ENCODE measurements at places on chromosomes 3 and 15. TPM values are rescaled to one million over a fixed set of nuclear protein-coding genes. Genes with fewer than 3 reads are reported as not detected.

- no peak for DNase-seq
Observed at GRCh38 chr3:150329408-150329807, 78.7 kb upstream of the TSC22D2 start.

- DNase-seq = peak; percentile 79
Observed at GRCh38 chr3:73813291-73813690, 188.6 kb upstream of the PDZRN3 start.

DNA sequence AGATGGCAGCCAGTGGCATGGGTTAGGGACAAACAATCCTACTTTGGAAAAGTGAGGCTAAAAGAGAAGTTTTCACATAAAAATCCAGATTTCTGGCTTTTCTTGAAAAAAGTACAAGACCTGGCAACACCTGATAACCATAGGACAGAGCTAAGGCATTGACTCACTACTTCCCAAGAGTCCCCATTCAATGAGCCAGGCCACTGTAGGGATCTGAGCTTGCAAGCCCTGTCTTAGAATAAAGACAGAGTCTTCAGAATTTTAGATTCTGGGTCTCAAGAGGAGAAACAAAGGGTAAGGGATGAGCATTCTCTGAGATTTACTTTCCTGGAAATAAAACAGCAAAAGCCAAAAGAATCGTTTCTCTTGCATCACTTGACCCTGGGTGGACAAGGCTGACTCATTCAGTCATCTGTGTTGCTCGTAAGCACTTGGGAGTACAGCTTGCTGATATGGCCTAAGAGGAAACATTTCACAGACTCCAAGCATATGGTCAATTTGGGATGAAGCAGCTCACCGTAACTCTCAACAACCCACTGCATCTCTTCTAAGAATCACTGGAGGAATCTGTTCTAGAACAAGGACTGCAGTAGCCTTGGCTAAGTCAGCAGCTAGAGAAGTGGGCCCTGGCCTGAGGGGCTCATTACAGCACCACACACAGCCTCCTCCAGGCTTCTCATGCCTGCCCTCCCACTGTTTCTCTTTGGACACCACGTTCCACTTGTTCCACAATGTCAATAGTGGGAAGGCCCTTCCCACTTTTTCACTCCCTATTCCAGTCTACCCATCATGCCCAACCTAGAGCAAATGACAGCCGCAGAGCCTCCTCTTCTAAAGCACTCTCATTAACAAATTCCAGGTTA, 86.2 kb downstream of the RFTN1 start:
- DNase-seq = peak; percentile 28

DNA sequence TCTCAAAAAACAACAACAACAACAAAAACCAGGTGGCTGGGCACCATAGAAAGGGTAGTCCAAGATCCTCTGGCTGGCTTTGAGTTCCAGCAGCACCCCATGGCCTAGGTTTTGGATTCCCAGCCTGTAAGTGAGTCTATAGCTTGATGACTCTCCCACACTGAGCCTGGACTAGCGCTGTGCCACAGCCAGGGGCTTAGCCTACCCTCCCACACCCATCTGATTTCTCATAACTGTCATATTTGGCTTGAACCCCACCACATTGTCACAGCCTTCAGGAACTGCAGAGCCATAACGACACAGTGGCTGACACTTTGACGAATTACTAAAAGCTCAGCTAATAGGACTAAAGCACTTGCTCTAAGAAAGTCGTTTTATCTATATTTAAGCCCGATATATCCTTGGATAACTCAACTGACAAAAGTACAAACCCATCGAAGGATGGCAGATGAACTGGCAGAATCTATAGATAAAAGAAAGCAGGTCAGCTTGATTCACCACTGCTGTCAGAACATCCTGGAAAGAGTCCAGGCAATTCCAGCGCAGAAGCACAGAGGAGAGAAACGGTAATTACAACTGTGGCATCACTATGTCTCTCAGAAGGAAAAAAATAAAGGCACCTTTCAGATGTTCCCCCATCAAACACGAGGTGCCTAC, 62.1 kb downstream of the HOMER2 start:
- no peak for DNase-seq

GRCh38 chr15:96331945-96332636, 1.6 kb downstream of the NR2F2 start:
- DNase-seq = peak; percentile 54

DNA sequence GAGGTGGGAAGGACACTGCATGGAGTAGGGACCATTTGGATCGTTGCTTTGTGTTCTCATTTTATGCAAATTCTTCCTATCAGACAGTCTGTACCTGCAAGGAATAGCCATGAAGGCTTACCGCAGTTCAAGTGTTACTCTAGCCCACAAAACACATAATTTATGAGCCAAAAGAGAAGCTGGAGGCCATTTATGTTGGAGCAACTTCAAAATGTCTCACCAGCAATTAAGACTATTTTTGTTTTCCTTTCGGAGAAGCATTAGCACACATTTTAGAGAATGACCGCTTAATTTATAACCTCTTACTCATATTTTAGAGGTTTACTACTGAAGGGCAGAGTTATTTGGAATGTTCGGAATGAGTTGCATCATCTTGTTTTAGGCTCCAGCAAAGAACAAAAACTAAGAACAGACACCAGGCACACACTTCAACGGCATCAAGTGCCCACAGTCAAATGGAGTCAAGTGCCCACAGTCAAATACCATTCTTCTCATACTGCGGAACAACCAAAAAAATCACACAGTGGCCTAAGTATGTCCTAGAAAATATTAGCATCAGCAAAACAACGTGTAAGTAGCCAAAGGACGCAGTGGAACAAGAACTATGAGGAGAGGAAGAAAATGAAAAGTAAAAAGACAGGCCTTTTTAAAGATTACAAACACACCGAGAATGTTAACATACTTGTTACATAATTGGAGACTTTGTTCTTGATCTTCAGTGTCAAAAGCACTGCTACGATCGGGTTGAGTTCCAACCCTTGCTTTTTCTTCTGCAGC, 17.5 kb upstream of the GOLGA8J start:
- DNase-seq = no peak

- DNase-seq = peak; percentile 77
Observed at GRCh38 chr15:65323071-65323511, 18.6 kb downstream of the RNU5B-1 start.

- DNase-seq = no peak
Observed at GRCh38 chr3:32484436-32484835, 18.2 kb downstream of the CMTM6 start.

- no peak for DNase-seq
Observed at GRCh38 chr3:46908986-46909534, 31.5 kb downstream of the PTH1R start.

GRCh38 chr3:30156586-30157498, 449.6 kb upstream of the TGFBR2 start:
- DNase-seq = peak; percentile 84

DNA sequence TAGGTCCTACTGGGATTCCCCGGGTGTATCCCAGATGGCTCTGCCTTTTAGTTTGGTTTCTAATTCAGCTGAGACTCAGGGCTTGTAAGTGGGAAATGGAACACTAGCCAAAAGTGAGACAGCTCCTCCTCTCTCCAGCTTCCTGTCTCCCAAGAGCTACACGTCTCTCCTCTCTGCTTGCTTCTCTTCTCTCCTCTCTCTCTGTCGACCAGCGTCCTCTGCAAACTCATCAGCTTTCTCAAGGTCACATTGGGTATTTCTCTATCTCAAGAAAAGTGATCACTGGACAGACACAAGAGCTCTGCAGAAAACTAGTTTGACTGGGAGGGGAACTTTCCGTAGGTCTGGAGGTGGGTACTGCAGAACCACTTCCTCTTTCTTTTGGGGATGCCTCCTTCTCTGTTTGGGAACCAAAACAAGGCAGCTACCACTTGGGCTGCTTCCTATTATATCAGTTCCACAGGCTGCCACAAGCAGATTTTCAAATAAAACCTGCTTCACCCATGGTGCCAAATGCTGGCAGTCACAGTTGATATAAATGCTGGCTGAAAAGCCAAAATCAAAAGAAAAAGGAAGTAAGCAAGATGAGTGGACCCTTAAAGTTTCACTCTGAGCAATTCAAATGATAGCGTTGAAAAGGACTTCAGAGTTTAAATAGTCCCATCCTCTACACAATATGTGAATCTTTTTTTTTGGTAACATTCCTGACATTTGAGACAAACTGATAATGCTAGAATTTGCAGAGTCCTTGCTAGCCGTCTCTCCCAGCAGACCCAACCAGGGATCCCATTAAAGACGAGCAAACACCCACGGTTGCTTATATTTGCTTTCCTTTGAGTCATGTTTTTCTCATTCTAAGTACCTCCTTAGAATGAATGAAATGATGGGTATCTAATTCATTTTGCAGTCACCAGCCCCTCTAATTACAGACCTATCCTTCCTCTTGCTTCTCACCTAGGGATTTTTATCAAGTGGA, 7.2 kb upstream of the DYNC1LI1 start:
- DNase-seq = no peak

GRCh38 chr3:61118830-61119229, 132.4 kb downstream of the FHIT start:
- no peak for DNase-seq

Gene SHISA5
- total RNA-seq = 91.9 TPM

Gene HES1
- total RNA-seq = 71.8 TPM

Gene SLC22A14
- total RNA-seq = under 0.01 TPM

Gene NLGN1
- 0.51 TPM for total RNA-seq

Gene HIGD2B
- not detected for total RNA-seq

Gene CASR
- total RNA-seq = not detected

Gene RGMA
- total RNA-seq = under 0.01 TPM

Gene ADCY5
- under 0.01 TPM for total RNA-seq
